ENCODE measurements at places on chromosomes 5 and 9. TPM values are rescaled to one million over a fixed set of nuclear protein-coding genes. Genes with fewer than 3 reads are reported as not detected.

Gene ZSWIM6
- total RNA-seq: 10.8 TPM

Gene FBXW2
- total RNA-seq: 46.0 TPM

Gene GGTA1
- not detected for total RNA-seq

Gene PPP3R2
- not detected for total RNA-seq

Gene BASP1
- 217 TPM for total RNA-seq

GRCh38 chr5:176830995-176831423 is 20.6 kb downstream of the UNC5A start:
- H3K4me1 ChIP-seq: no peaks in the 10 kb centered on the region
- H3K27me3 ChIP-seq: peaks cover 4% of the 10 kb centered on the region
- DNase-seq: no peak

GRCh38 chr5:62042007-62042406 is 264.0 kb upstream of the KIF2A start:
- no peak overlapping the region for H3K27ac ChIP-seq
- no peaks in the 10 kb centered on the region for H3K27me3 ChIP-seq
- DNase-seq: no peak
- no peaks in the 10 kb centered on the region for H3K36me3 ChIP-seq
- no peaks in the 10 kb centered on the region for H3K4me1 ChIP-seq

DNA sequence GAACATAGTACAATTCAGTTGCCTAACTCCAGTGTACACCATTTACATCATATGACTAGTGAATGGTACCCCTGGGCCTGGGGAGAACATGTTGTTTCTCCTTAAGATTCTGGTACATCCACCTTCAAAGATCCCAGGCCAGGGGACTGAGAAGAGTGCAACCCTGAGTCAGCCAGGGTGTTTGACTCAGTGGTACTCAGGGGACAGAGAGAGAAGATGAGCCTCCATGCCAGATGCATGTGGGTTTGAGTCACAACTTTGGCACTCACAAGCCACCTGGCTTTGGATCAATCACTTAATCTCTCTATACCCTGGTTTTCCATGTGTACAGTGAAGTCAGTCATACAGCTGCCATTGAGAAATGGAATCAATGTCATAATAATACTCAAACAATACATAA is 53.7 kb downstream of the MAP1B start:
- H3K36me3 ChIP-seq: no peaks in the 10 kb centered on the region
- DNase-seq: no peak
- no peaks in the 10 kb centered on the region for H3K4me1 ChIP-seq
- H3K27me3 ChIP-seq: no peaks in the 10 kb centered on the region
- no peak overlapping the region for H3K27ac ChIP-seq

GRCh38 chr5:34685485-34686165 is 29.5 kb downstream of the RAI14 start:
- no peak for DNase-seq
- no peaks in the 10 kb centered on the region for H3K4me1 ChIP-seq
- no peaks in the 10 kb centered on the region for H3K27me3 ChIP-seq
- H3K27ac ChIP-seq: no peak overlapping the region
- no peak overlapping the region for H3K4me3 ChIP-seq

DNA sequence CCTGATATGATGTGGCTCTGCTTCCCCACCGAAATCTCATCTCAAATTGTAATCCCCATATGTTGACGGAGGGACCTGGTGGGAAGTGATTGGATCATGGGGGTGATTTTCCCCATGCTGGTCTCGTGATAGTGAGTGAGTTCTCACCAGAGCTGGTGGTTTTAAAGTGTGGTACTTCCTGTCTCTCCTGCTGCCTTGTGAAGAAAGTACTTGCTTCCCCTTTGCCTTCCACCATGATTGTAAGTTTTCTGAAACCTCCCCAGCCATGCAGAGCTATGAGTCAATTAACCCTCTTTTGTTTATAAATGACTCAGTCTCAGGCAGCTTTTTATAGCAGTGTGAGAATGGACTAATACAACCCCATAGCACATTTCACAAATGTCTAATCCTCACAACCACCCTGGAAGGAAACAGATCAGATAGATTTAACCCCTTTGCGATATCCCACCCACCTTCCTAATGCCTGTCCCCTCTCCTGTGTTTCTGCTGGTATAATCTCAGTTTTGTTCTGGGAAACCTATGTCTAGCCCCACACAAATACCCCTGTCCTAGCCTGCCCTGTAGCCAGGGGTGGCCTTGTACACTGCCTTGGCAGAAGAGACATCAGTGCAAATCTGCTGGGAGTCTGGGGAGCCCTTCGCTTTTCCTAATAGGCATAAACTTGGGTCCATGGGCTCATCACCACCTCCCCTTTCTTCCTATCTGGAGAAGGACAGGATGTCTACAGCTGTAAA is 157.0 kb upstream of the RAI14 start:
- no peaks in the 10 kb centered on the region for H3K27me3 ChIP-seq
- 0 out of 2 replicates have a peak, but pooled peaks cover 5% of the 10 kb centered on the region for H3K4me1 ChIP-seq
- H3K4me3 ChIP-seq: no peak overlapping the region
- H3K27ac ChIP-seq: no peak overlapping the region

- no peaks in the 10 kb centered on the region for H3K36me3 ChIP-seq
- no peak overlapping the region for H3K4me3 ChIP-seq
- no peaks in the 10 kb centered on the region for H3K27me3 ChIP-seq
- no peak overlapping the region for H3K27ac ChIP-seq
- H3K4me1 ChIP-seq: no peaks in the 10 kb centered on the region
Observed at GRCh38 chr5:180604271-180604670, 13.0 kb upstream of the SCGB3A1 start.

- DNase-seq: no peak
- H3K4me3 ChIP-seq: no peak overlapping the region
- no peaks in the 10 kb centered on the region for H3K27me3 ChIP-seq
- no peaks in the 10 kb centered on the region for H3K36me3 ChIP-seq
- peaks cover 48% of the 10 kb centered on the region for H3K4me1 ChIP-seq
- H3K27ac ChIP-seq: peak overlapping the region; percentile 57
Observed at GRCh38 chr9:37963936-37964739, 60.2 kb upstream of the SLC25A51 start.

DNA sequence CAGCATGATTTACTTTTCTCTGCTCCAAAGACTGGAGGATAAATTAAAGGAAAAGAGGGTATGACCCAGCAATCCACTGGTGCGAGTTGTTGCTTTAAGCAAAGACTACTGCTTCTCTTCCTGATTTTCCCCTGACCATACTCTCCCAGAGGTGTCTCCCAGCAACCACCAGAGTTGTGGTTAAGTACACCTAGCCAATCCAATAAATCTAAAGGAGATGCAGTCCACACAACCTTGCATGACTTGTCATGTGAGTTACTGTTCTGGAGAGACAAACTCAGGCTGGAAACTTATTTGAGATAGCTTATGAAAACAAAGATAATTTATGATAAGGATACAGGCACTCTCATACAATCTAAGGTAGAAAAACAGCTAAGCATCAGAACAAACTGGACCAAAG is 11.9 kb downstream of the TMC1 start:
- no peak for DNase-seq
- peak overlapping the region; percentile 62 for H3K27ac ChIP-seq
- no peak overlapping the region for H3K4me3 ChIP-seq

DNA sequence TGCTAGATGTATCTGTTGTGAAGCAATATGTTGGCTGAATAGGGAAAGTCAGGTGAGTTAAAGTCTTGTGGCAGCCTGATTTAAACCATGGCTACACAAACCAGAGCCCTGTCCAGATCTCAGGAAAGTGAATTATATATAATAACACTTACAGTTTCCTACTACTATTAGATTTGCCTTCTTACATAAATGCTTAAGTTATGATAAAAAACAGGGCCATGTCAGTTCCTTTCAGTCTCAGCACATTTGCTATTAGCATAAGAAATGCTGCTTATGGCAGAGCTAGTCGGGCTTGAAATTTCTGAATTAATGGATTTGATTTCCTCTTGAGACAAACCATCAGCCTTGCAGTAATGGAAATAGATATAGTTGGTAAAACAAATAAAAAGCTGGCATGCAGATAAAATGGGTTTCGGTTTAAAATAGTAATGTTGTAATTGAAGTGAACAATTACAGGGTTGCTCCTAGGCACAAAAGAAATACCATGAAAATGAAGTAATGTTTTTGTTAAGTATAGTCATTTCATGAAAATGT is 664.2 kb upstream of the ZNF608 start:
- no peaks in the 10 kb centered on the region for H3K27me3 ChIP-seq
- no peaks in the 10 kb centered on the region for H3K36me3 ChIP-seq
- H3K27ac ChIP-seq: peak overlapping the region; percentile 95
- H3K4me1 ChIP-seq: peaks cover 72% of the 10 kb centered on the region

DNA sequence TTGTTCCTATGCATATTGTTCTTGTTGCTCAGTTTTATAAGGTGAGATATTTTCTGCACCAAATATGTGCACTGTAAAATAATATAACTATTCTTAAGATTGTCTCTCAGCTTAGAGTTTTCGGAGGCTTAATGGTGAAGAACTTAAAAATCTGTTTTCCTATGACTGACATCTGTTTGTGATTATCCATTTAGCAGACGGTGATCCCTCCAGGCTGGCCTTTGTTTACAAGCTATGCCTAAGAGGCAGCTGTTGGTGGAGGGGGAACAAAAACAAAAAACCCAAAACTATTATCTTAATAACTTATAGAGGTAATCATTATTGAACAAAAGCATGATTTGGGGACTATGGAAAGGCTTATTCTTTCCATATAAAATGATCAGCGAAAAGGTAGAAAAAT is 658 bp downstream of the PDCD1LG2 start:
- H3K36me3 ChIP-seq: no peaks in the 10 kb centered on the region
- no peaks in the 10 kb centered on the region for H3K27me3 ChIP-seq
- DNase-seq: no peak

DNA sequence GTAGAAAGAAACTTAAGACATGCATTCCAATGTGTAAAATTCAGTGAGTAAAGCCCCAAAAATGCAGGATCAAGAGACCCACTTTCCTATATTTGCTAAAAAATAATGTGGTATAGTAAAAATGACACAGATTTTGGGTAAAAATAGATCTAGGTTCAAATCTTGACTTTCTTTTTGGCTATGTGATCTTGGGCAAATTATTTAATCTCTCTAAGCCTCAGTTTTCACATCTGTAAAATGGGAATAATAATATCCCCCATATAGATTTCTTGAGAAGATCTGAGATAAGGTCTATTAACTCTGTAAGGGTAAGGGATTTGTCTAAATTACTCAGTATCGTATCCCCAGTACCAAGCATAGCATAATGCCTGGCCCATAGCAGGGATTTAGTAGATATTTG is 172.3 kb downstream of the CARTPT start:
- no peak overlapping the region for H3K4me3 ChIP-seq
- no peaks in the 10 kb centered on the region for H3K36me3 ChIP-seq
- no peaks in the 10 kb centered on the region for H3K4me1 ChIP-seq
- H3K27me3 ChIP-seq: peaks cover 8% of the 10 kb centered on the region

GRCh38 chr9:127214421-127215267 is 49.9 kb upstream of the GARNL3 start:
- H3K4me1 ChIP-seq: no peaks in the 10 kb centered on the region
- H3K27ac ChIP-seq: no peak overlapping the region
- H3K4me3 ChIP-seq: no peak overlapping the region
- no peaks in the 10 kb centered on the region for H3K36me3 ChIP-seq
- no peaks in the 10 kb centered on the region for H3K27me3 ChIP-seq
- no peak for DNase-seq

- no peaks in the 10 kb centered on the region for H3K27me3 ChIP-seq
- H3K4me3 ChIP-seq: no peak overlapping the region
- H3K27ac ChIP-seq: no peak overlapping the region
- DNase-seq: no peak
- no peaks in the 10 kb centered on the region for H3K4me1 ChIP-seq
Observed at GRCh38 chr9:6739218-6739617, 18.6 kb upstream of the KDM4C start.

- DNase-seq: no peak
- no peak overlapping the region for H3K27ac ChIP-seq
- H3K27me3 ChIP-seq: no peaks in the 10 kb centered on the region
- no peaks in the 10 kb centered on the region for H3K36me3 ChIP-seq
- H3K4me3 ChIP-seq: no peak overlapping the region
Observed at GRCh38 chr5:109826426-109826825, 136.7 kb downstream of the MAN2A1 start.

DNA sequence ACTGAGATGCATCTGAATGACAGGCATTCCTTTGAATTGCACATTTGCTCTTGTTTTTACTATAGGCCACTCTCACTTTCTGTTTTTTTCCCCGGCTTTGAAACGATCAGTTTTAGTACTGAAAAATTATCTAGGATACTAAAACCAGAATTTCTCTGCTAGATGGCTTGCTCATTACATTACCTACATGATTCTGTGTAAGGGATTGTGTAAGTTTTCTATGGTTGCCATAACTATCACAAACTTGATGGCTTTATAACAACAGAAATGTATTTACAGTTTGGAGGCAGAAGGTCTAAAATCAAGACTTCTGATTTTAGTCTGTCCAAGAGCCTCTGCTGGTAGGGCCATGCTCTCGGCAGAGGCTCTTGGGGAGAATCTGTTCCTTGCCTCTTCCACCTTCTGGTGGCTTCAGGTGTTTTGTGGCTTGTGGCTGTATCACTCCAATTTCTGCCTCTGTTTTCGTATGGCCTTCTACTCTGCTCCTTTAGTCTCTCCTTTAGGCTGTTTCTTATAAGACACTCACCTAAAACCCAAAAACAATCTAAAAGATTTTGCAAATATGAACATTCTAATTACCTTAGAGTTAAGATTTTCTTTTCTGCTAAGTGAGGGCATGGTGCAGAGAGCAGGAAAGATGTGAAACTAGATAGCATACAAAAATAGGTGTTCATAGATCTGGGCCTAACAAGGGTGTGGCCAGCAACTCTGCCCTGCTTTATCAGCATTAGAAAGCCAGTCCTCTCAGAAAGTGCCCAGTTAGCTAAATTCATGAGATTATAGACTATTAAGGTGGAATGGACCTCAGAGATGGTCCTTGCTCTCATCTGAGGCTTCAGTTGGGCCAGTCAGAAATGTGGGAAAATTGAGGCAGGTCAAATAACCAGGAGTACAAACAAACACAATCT is 93.3 kb upstream of the CDKN2B start:
- no peaks in the 10 kb centered on the region for H3K36me3 ChIP-seq
- DNase-seq: no peak
- H3K4me1 ChIP-seq: no peaks in the 10 kb centered on the region
- no peaks in the 10 kb centered on the region for H3K27me3 ChIP-seq
- no peak overlapping the region for H3K4me3 ChIP-seq
- no peak overlapping the region for H3K27ac ChIP-seq

Data from Panc1 (cell line).